ENCODE measurements at places on chromosomes 2 and 18.
A peak's percentile ranks its signal among the peaks of the same experiment; 100 is the strongest.

DNA sequence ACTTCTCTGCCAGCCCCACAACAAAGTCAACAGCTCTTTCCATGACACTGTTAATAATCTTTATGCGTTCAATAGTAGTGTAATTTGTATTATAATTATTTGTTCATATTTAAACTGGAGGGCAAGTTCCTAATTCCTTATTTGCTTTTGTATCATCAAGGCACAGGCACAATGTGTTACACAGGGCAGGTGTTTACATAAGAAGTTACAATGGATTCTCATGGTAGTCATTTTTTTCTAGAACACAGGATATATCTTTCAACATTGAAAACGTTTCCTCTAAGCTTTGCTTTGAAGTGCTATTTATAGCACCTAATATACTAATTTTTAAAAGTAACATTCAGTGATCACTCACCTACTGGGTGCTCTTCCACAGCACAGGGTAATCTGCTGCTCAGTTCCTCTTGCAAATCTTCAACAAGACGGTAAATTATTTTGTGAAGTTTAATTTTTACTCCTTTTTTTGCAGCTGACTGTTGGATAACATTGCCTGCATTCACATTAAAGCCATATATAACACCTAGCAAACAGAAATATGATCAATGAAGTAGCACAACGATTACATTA, 7.3 kb downstream of the RPS27A start:
- no peak for DNase-seq

GRCh38 chr18:37499044-37499443, 66.6 kb downstream of the CELF4 start:
- DNase-seq = no peak

DNA sequence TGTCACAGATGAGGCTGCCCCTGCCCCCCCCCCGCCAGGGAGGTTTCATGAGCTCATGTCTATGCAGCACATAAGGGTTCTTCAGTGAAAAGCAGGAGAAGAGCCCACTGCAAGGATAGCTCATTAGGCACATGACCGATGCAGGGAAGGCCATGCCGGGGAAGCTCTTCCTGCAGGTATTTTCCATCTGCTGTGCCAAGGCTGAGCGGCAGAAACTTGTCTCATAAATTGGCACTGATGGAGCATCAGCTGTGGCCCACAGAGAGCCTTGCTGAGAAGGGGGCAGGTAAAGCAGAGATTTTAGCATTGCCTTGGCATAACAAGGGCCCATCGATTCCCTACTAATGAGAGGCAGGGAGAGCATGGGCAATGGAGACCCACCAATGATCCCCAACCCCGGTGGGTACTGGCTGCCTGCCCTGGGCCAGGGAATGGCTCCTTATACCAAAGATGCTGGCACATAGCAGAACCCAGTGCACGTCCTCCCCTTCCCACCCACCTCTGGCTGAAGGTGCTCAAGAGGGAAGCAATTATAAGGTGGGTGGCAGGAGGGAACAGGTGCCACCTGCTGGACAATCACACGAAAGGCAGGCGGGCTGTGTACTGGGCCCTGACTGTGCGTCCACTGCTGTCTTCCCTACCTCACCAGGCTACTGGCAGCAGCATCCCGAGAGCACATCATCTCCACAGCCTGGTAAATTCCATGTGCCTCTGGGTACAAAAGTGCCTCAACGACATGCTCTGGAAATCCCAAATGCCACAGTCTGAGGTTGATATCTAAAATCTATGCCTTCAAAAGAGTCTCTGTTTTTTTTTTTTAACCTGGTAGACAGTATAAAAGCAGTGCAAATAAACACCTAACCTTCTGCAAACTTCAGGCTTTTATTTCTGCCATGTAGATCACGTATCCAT, 41.4 kb downstream of the STEAP3 start:
- DNase-seq = no peak

DNA sequence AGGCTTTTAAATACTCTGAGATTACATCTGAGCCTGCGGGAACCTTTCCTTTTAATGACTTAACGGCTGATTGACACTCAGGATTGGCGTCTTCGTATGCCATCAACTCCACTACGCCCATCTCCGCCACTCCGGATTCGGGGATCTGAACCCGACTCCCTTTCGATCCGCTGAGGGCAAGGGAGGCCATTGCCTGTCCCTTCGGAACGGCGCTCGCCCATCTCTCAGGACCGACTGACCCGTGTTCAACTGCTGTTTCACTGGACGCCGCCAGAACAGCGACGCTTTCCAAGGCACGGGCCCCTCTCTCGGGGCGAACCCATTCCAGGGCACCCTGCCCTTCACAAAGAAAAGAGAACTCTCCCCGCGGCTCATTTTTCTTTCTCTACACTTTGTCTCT, 90.4 kb downstream of the PID1 start:
- no peak for DNase-seq

DNA sequence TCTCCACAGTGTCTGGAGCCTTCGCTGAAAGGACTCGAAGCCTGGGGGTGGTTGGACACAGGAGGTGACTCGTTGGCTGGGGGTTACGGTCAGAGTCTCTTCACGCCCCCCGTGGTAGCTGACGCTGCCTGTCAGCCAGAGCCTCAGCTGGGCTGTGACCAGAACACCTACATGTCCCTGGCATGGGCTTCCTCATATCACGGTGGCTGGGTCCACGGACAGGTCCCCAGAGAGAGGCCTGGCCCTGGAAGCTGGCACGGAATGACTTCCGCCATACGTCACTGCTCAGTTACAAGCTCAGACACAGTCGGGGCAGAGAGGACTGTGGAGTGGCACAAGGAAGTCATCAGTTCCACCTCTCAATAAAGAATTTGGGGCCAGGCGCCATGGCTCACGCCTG, 28.5 kb downstream of the ITGB1BP1 start:
- DNase-seq = no peak

DNA sequence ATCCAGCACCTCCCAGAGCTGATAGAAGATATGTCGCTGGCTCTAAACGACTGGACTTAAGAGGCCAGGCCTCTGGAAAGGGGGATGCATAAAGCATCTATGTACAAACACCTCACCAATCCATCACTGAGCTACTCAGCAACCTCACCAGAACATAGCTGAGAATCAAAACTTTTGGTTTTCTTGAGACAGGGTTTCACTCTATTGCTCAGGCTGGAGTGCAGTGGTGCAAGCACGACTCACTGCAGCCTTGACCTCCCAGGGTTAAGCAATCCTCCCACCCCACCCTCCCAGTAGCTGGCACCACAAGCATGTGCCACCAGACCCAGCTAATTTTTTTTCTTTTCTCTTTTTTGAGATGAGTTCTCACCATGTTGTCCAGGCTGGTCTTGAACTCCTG, 62.9 kb upstream of the MSH6 start:
- DNase-seq = peak; percentile 48

DNA sequence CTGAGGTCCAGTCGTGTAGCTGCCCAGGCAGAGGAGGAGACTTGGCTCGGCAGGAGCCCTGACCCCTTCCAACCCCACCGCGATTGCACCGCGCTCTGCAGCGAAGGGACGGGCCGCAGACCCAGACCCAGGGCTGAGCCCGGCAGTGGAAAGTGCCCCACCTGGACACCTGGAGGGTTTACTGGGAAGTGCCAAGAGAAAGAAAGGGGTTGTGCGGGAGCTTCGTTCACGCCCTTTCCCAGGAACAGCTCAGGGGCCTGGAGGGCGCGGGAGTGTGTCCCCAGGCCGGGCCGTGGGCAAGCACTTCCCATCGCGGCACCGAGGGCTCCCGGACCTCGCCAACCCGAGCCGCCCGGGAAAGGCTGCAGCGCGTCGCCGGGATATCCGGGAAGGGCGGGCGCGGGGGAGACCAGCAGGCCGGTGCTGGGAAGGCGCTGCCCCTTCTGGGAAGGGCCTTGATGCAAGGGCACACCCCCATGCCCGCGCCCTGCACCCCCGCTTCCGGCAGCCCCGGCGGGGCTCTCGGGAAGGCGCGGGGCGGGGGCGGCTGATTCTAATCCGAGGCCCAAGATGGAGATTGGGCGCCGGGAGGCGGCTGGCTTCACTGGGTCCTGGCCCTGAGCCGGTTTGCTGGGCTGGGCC, 36.1 kb upstream of the MRPL33 start:
- peak; percentile 49 for DNase-seq

DNA sequence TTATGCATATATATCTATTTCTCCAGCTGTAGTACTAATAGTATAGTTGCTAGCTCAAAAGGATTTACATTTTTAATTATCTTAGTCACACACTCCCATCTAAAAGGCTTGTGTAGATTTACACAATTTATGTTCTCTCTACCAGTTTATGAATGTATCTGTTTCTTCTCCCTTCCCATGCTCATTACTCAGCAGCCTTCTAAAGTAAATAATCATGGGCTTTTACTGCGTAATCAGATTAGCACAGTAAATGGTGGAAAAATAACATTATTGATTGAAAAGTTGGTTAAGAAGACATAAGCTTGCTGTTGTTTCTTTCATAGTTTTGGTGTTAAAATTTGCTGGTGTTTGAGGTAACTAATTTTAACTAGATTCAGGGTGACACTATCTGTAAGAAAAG, 81.8 kb downstream of the PTPN4 start:
- DNase-seq = no peak

DNA sequence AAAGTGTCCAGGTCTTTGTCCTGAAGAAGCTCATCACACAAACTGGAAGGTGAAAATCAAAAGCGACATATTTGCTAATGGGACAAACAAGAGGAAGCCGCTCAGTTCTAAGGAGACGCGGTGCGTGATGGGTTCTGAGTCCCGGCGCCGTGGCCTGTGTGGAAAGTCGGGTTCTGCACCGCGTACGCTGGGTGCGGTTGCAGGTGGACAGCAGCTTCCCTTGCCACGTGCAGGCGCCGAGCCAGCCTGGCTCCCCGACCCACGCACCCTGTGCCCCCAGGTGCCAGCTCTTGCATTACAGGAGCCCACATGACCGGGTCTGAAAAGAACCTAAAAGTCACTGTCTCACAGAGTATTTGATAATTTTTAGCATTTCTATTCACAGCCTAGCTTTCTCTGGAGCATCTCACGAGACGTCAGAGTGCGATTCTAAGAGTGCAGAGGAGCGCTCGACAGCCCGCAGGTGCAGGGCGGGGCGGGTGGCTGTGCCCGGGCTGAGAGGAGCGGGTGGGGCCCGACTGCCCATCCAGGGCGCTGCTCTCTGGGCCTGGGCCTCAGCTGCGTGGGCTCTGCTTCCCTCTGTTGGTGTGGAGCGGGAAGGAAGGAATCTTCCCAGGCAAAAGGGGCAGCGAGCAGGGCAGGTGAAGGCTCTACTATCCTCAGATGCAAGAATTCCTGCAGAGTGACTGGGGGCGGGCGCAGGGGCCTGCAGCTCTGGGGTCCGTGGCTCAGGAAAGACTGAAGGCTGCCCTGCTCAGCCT, 39.4 kb downstream of the MYT1L start:
- DNase-seq = no peak

- DNase-seq = peak; percentile 94
These were observed 238.3 kb downstream of the PRKCE start for GRCh38 chr2:45889620-45890370.

DNA sequence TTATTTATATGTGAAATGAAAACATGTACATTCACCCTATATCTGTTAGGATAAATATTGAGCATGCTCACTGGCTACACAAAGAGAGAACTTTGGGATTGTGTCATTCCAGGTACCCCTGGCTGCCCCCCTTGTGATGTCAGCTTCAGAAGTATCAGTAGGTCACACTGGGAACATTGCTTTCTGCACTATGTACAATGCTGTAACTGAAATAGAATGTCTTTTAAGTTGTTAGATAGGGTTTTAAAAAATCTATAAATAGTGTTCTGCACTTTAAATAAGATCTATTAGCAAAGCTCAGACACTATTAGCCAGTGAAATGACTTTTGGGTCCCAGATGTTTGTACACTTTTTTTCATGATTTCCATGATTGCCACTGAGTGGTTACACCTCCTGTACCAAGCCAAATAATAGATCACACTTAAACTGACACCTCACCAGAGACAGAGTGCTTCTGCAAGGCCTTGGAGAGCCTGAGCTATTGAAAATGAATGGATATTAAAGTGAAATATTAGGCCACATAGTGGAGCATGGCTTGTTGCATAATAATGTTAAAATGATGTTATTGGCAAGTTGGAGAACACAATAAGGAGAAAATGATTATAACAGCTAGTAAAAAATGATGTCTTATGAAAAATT, 297.0 kb upstream of the NXPH2 start:
- no peak for DNase-seq

DNA sequence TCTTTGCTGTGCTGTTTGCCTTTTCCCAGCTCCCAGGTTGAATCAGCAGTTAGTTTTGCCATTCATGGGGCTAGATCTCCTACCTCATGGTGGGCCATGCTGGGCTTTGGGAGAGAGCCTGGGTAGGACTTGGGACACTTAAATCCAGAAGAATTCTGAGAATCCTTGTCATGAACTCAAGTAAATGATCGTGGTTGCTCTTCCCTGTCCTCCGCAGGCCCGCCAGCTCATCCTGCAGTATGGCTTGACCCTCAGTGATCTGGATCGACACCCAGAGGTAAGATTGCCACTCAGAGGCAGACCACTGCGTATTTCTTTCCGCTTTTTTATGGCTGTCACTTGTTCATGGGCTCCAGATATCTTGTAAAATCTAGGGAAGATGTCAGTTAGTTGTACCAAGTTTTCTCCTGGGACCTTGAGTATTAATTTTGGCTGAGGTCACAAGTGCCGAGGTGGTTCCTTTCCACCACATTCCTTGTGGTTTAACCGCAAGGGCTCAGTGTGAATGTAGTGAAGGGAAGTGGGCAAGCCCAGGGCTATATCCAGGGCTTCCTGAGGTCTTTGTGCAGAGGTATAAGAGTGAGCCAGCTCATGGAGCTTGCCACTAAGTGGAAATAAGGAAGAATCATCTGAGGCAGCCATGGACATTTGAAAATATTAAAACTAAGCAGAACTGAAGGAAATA, 37.7 kb downstream of the RPIA start:
- no peak for DNase-seq

DNA sequence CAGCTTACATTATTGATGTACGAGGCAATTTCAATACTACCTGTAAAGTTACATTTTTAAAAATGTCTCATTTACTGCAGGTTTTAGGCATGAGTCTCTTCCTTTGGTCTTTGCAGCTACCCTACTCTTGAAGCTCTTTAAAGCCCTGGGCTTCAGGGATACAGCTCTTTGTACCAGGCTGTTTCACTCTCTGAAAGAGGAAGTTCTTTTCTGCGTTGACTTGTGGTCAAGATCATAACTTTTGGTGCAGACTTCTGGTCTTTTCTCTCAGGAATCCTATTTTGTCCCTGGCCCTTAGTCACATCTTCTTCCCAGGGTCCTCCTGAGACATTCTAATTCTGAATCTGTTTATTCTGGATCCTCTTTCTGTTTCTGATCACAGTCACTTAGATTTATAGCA, 16.6 kb upstream of the HRH4 start:
- DNase-seq = peak; percentile 31

GRCh38 chr2:225510796-225511195, 111.3 kb downstream of the NYAP2 start:
- DNase-seq = no peak

GRCh38 chr2:161312996-161313395, 4.8 kb downstream of the PSMD14 start:
- DNase-seq = no peak

DNA sequence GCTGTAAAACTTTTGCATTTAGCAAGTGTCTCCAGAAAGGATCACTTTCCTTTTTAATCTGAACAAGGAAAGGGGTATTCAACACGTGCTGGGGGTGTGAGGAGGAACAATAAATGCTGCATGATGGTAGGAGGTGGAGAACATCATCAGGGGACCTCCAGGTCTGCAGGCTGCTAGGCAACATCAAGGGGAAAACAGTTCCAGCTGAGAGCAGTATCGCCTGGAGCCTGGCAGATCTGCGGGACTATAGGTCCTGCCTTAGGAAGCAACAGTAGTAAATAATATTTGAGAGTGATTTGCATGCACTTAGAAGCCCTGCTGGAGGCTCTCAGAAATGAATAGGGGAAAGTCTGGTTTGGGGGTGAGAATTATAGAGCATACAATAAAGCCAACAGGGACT, 175.6 kb downstream of the SUCLG1 start:
- no peak for DNase-seq

Measured in inflammatory macrophage treated with lipopolysaccharide for 4 hours (primary cell).